Pulmonary artery endothelial cell (primary cell): ENCODE measurements at places on chromosomes 11 and 22. TPM values are rescaled to one million over a fixed set of nuclear protein-coding genes. Genes with fewer than 3 reads are reported as not detected.

CRYBA4 gene
- not detected in 2 replicates for total RNA-seq

KDM4E gene
- total RNA-seq = not detected in 2 replicates

RAB3IL1 gene
- 0.92 and 1.9 TPM in 2 replicates for total RNA-seq

CCDC188 gene
- total RNA-seq = 4.5 and 10.0 TPM in 2 replicates

BEST1 gene
- under 0.01 and 0.04 TPM in 2 replicates for total RNA-seq

CRYAB gene
- 0.33 and 2.7 TPM in 2 replicates for total RNA-seq

KDM4D gene
- 0.21 and 0.73 TPM in 2 replicates for total RNA-seq

AMOTL1 gene
- 46.2 and 49.5 TPM in 2 replicates for total RNA-seq

GPHA2 gene
- total RNA-seq = not detected in 2 replicates

F2 gene
- 0.14 TPM in 1 of 2 replicates, not detected in the other for total RNA-seq

DNA sequence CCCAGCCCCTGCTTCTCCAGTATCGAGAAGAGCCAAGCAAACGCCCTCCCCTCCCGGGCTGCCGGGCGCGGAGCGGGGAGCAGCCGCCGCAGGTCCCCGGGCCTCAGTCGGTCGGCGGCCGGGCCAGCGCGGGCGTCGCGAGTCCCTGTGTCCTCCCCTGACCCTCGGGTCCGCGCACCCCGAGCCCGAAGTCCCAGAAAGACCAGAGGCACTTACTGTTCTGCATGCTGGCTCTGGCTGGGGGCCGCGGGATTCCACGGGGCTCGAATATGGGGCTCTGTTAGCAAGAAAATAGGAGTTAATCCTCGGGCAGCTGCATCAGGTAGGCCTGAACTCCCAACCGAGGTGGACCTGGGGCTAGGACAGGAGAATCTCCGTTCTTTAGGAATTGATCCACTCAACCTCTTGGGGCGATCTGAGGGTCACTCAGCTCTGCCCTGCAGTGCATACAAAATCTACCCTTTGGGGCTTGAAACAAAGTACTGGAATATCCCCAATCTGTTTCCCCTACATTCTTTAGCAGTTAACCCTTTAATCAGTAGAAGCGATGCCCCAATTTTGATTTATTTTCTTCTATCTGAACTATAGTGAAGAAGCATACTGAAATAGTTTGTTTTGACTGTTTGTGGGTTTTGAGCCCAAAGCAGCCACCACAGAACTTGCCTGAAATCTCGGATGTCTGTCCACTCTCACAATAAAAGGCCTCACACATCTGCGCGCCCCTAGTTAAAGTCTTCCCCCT is 4.8 kb downstream of the PAX6 start:
- no peak for DNase-seq

DNA sequence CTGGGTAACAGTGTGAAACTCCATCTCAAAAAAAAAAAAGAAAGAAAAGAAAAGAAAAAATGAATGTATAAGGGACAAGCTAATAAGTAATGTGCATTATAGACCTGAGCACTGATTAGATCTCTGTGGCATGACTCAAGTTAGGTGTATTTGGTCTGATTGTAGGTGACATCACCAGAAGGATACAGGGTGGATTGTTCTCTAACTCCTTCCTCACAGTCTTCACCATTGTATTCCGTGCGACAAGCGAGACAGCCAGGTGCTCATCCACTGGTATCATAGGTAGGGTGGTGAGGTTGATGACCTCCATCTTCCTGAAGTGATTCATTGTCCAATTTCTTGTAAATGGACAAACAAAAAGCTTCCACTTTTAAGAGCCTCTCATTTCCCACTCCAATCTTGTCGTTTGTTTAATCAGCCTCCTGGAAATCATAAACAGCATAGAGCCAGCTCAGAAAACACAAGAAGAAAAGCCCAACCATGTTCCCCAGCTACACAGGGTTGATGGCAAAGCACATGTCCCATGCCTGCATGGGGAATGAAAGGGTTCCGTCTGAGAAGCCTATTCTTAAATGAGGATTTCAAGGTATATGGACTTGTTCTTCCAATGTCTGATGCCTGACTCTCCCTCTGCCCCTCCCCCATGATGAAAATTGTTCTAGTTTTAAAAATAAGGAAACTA is 6.2 kb downstream of the FAM227A start:
- no peak for DNase-seq

GRCh38 chr11:91997226-91997625 is 227.4 kb upstream of the FAT3 start:
- DNase-seq = no peak

DNA sequence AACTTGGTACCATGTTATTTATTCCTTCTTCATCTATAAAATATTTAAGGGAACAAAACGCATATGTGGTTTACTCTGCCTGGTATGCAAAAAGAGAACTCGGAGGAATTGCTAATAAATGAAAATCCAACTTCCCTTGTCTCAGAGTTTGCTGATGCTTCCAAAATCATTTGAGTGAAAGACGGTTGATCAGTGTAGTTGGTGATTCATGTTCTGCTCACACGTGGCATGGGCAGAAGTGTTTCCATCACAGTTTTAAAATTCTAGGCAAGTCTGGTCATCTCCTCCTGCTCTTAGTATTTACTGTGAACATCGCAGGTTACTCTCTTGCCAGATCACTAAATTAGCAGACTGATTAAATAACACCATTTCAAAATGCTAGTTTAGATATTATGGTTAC is 11.9 kb upstream of the PARVB start:
- no peak for DNase-seq

DNA sequence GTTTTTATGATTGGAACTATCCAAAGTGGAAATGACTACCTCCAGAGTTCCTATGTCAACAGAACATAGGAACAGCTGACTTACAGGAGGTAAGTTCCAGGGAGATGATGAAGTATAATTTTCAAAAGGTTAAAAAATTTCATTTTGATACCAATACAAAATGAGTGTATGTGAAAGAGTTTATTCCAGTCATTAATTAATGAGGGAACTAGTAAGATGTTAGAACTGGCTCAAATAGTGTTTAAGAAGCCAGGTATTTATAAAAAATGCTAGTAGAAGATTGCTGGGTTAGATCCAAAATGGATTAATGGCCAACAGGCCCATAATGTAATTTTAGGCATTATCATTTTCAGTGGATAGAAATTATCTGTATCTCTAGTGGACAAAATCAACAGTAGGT is 227.7 kb upstream of the ZBED5 start:
- no peak for DNase-seq

DNA sequence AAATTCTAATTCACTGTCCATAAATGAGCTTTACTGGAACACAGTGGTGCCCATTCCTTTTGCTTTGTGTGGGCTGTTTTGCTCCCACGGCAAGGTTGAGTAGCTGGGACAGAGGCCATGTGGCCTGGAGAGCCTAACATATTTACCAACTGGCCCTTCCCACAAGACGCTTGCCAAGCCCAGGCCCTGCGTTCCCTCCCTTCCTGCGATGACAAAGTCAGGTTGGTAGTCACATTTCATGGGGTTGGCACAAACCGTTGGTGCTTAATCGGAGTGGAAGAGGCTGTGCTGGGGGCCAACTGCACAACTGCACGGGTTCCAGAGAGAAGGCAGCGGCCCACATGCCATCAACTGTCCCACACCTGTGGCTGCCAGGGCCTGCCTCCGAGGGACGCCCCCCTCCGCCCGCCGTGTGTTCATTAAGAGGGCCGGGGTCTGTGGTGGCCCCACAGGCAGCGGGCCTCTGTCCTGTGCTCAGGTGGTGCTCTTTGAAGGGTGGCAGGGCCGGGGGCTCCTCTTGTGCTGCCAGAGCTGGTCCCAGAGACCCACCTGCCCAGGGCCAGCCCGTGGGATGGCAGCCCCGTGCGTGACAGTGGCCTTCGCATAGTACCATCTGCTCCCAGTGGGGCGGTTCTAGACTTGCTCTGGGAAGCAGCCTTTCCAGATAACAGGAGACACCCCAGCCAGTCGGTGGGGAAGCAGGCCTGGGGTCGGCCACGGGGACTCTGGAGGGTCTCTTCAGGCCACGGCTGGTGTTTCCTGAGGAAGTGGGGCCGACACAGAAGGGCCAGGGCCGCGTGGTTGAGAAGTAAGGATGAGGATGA is 81.5 kb upstream of the CLDN5 start:
- DNase-seq = no peak

DNA sequence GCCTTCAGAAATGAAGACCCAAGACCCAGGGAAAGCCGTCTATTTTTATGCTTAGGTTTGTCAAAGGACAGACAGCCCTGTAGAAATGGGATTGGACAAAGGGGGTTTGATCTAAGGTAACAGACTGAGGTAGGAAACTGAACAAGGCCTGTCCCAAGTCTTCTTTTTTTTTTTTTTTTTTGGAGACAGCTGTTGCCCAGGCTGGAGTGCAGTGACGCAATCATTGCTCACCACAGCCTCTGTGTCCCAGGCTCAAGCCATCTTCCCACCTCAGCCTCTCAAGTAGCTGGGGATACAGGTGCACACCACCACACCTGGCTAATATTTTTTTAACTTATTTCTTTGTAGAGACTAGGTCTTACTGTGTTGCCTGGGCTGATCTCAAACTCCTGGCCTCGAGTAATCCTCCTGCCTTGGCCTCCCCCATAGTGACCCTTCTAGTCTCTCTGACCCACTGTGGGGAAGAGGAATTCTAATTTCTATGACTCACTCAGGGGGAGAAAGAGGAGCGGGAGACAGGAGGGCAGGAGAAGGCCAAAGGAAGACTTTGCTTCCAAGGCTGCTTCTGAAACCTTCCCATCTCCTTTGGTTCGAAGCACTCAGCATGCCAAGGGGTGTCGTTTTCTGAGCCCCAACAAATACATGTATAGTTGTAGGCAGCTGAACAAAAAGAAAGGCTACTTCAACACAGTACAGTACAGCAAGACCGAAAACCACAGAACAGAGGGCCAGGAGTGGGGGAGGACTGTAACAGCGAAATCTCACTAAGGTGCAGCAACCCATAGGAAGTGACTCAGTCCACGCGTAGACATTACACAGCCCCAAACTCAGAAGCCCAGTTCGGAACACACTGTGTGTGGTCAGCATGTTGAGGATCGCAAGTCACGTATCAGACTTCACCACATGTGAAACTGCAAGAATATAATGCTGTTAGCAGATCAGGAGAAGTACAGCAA is 872 bp downstream of the TMA7B start:
- no peak for DNase-seq

GRCh38 chr11:118691926-118692830 is 12.7 kb upstream of the TREH start:
- no peak for DNase-seq

DNA sequence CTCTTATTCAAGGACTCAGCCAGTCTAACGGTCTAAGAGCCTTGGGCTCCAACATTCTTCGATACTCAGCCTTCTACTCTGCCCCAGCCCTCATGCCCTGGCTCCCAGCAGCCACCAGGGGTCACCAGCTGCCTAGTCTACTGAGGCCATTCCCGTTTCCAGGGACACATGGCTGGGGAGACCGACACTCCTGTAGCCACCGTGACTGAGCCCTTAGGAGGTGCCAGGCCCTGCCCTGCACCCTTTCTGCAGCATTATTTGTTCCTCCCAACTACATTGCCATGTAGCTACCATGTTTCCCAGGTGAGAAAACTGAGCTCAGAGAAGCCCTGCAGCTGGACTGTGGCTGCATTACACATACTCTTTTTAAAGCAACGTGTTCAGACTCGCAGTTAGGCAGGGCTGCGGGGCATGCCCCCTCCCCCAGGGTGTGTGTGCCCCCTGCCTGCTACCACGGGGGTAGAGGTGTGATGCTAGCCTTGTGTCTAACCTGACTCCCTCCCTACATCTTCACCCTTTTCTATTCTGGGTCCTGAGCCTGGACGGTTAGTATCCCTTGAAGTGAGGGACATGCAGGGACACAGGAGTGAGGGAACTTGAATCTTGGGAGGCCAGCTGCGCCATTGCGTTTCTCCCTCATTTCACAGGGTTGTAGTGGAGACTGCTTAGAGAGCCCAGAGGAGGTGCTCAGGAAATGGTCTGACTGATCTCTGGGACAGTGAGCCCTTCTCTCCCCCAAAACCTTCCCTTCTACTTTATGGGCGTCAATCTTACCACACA is 17.5 kb downstream of the ATG16L2 start:
- no peak for DNase-seq

DNA sequence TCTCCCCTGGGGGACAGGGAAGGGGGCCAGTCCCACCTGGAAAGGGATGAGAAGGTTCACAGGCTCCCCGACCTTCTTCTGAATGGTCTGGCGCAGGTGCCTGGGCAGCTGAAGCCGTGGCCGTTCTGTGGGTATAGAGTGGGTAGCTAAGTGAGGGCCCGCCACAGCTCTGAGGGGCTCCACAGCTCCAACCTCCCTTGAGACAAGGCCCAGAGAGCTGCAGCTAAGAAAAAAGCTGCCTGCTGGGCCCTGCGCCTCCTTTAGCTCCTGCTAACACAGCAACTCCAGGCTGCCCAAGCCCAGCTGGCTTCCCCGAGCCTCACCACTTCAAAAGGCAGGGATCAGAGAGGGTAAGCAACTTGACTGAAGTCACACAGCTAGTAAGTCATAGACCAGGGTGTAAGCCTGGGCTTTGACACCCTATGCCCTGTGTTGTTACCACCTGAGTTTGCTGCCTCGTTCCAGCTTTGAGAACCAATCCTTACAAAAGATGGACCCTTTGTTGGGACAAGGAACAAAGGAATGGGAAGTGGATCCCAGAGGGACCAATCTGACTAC is 18.5 kb downstream of the MYBPC3 start:
- no peak for DNase-seq

GRCh38 chr11:8928981-8929615 is 3.6 kb downstream of the C11orf16 start:
- no peak for DNase-seq

DNA sequence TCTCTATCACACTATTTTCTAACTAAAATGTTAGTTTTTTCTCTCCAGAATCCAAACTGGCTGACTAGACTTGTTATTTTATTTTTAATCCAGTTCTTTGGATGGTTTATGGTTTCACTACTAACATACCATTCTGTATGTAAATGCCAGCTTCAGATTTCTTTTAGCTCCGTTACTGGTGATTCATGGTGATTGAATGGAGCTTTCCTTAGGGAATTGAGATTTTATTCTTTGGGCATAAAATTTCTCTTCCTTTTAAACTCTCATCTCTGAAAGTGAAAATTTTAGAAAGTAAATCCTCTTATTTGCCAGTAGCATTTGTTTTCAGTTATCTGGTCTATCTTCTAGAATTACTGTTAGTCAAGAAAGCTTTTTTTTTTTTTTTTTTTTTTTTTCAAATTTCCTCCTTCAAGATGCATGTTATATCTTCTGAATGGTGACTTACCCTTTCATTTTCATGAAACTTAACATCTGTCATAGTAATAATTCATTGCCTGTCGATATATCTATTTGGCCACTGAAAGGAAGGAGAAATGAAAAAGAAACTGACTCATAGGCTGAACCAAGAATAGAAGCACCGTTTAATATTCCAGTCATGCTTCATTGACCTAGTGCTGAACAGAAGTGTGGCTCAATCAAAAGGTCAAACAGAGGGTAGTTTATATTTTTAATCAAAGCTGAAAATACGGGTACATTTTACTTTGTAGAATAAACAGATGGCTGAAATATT is 6.4 kb downstream of the ENDOD1 start:
- DNase-seq = no peak

GRCh38 chr22:45127866-45128265 is 35.9 kb upstream of the NUP50 start:
- DNase-seq = no peak
